ENCODE measurements at places on chromosomes 5 and 9. TPM values are rescaled to one million over a fixed set of nuclear protein-coding genes. Genes with fewer than 3 reads are reported as not detected.

The CMBL gene
- total RNA-seq: 2.0 TPM

The OR1J4 gene
- not detected for total RNA-seq

The SMIM32 gene
- total RNA-seq: not detected

The SUSD3 gene
- total RNA-seq: 69.6 TPM

The TMEM232 gene
- total RNA-seq: 1.1 TPM

DNA sequence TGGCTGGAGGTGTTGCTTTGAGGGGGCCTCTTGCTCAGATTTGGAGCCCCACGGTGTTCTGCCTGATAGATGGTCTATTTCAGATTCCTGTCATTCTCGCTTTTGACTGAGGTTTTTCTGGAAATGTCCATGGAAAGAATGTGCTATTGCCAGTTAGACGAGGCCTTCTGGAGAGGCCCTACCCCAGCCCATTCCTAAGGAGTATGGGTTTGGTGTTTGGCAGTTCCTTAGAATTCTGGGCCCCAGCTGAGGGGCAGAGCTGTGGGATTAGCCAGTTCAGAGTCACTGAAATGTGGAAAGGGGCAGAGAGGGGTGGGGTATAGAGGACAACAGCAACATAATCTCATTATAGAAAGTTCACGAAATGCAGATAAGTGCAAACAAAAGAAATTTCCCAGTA lies 50.5 kb downstream of the GALNT10 start:
- DNase-seq: no peak
- no peak overlapping the region for H3K4me3 ChIP-seq
- peaks cover 17% of the 10 kb centered on the region for H3K4me1 ChIP-seq
- H3K27me3 ChIP-seq: no peaks in the 10 kb centered on the region
- peaks cover 5% of the 10 kb centered on the region for H3K36me3 ChIP-seq

DNA sequence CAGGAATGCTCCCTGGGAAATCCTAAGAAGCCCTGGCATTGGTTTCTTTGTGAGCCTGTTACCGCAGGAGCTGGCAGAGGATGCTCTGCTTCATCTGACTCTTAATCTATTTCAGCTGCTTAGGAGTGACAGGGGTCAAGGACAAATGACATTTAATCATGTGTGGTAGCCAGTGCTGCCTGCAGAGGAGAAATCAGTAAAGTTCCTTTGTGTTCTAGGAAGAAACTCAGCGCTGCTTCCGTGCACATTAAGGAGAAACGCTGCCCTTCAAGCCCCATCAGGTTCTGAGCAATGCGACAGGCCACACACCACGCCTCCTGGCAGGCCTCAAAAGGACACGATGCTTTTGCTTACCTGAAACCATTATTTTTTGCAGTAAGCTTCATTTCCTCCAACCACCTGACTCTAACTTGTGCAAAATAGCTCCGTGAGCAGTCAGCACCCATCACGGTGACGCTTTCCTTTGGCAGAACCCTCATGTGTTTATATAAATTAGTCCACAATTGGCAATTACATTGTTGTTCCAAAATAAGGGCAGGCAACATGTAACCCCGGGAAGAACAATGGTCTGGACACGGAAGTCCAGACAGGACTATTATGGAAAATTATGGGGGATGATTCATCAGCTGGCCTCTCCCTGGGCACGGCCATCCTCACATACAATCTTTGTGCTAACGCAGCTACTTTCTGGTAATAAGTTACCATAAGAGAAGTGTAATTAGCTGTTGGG lies 387.9 kb upstream of the DAP start:
- no peak overlapping the region for H3K27ac ChIP-seq
- H3K4me1 ChIP-seq: no peaks in the 10 kb centered on the region
- H3K36me3 ChIP-seq: no peaks in the 10 kb centered on the region
- DNase-seq: no peak
